ENCODE measurements at places on chromosomes 1 and 21.

DNA sequence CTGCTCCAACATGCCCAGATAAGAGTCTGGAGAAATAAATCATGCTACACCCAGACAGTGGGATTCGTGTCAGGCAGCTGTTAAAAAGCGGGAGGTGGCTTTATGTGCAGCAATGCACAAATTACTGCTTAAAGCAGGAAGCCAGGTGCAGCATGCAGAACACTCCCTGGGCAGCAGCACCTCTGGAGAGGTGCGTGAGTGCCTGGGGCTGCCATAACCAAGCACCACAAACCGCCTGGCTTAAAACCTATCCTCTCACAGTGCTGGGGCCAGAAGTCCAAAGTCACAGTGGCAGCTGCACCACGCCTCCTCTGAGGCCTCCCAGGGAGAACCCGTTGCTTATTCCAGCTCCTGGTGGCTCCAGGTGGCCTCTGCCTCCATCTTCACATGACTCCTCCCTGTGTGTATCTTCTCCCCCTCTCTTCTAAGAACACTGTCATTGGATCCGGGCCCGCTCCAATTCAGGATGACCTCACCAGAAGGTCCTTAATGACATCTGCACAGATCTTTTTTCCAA lies 115.6 kb downstream of the SIK1 start:
- DNase-seq = no peak

DNA sequence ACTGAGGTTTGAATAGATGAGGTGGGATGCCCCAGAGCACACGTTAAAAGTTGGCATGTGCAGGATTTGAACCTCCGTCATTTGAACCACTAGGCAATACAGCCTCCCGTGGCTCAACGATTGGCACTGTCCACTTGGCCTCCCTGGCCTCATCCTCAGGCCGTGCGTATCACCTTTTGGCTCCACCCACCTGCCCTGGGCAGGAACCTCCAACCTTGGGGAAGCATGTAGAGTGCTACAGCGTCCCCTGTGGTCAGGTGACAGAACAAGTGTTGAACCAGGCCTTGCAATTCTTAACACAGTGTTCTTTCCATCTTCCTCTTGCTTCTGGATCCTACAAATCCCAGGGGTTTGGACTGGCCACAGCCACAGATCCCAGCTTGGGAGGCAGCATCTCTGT lies 112.6 kb downstream of the PAX7 start:
- DNase-seq = no peak

- no peak for DNase-seq
Observed at GRCh38 chr1:64163970-64164369, 39.5 kb upstream of the UBE2U start.

DNA sequence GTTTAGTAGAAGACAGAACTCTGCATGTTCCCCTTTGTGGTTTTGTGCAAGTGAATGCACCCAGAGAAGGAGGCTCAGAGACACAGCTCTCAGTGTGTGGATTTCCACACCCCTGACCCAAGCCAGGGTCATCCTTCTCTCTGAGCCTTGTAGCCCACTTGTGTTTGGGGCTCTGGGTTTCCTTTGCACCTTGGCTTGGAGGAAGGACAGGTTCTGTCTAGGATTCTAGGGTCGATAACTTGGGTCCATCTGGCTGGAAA lies 27.2 kb downstream of the MYOG start:
- DNase-seq = no peak

GRCh38 chr21:34511181-34511580 lies 829 bp downstream of the KCNE1 start:
- DNase-seq = no peak

GRCh38 chr1:99965646-99966375 lies 4.0 kb upstream of the SLC35A3 start:
- no peak for DNase-seq

DNA sequence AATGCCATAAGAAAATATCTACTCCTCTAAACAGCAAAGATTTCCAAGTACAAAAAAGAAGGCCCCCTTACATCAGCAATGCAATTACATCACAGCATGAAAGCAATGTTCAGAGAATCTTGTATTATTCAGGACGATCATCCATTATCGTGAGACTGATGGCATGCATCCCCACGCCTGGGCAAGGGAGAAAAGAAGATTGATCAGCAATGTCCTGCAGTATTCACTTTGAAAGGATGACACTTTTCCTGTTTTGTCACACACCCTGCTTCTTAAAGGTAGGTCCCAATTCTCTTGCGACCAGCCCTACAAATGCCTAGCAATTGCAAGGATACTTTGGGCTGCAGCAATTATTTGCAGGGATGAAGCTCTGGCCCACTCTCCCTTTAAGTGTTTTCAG lies 108.7 kb downstream of the TOMM20 start:
- DNase-seq = no peak

DNA sequence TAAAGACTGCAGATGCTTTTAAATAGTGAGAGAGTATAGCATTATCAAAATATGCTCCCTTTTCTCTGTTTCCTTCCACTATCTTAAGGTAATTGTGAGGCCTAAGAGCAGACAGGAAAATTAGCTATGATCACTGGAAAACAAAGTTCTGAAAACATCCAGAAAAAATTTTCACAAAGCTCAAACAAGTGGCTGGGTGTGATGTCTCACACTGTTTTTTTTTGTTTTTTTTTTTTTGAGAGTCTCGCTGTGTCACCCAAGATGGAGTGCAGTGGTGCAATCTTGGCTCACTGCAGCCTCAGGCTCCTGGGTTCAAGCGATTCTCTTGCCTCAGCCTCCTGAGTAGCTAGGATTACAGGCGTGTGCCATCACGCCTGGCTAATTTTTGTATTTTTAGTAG lies 7.2 kb downstream of the WDTC1 start:
- DNase-seq = no peak

- no peak for DNase-seq
Observed at GRCh38 chr1:182175361-182175931, 113.9 kb upstream of the ZNF648 start.

GRCh38 chr1:48743480-48743879 lies 33.2 kb downstream of the BEND5 start:
- DNase-seq = no peak

DNA sequence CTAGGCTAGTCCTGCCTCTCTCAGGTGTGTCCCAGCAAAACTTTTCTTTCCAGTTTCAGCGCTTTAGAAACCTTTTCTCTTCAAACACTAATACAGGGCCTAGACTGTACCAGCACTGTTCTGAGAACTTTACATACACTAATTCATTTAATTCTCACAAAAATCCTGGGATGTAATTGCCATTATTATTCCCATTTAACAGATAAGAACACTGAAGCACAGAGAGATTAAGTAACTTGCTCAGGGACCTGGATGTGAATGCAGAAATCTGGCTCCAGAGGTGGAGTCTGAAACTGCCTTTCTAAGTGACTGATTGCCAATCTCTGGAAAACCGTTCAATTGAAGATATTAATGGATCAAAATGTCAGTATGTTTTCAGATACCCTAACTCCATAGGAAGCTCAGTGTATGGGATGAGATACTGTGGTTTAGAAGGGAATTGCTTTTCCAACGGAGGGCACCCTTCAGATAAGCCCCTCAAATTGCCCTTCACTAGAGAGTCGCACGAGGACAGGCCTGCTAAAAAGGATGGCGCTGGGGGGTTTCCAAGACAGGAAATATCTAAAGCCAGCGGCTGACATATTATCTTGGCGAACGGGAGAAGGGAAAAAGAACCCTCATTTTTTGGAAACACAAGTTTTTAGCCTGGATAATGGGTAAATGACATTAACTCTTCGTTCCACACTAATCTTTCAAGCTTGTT lies 698 bp upstream of the UCK2 start:
- DNase-seq = no peak

- no peak for DNase-seq
Observed at GRCh38 chr1:1001057-1001783, 1.3 kb upstream of the HES4 start.

DNA sequence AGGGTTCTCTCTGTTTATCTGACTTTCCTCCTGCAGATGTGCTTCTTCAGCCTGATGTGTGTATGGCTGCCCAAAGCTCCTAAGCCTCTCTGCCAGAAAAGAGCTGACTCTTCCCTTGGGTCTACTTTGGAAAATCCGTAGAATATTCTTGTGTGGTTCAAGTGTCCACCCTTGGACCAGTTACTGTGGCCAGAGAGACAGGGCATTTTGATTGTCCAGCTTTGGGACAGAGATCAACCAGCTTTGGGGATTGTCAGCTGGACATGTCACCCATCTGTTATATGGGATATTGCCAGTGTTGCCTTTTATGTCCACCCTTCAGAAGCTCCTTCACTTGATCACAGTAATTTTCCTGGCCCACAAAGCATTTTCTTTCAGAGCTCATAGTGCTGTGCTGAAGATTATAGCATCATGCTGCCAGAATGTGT lies 126.2 kb upstream of the L1TD1 start:
- DNase-seq = no peak

GRCh38 chr1:147919896-147920295 lies 8.3 kb upstream of the GPR89B start:
- no peak for DNase-seq

GRCh38 chr1:183303323-183303645 lies 114.9 kb downstream of the NMNAT2 start:
- no peak for DNase-seq

- no peak for DNase-seq
Observed at GRCh38 chr1:17212009-17212408, 7.1 kb downstream of the PADI1 start.

- no peak for DNase-seq
Observed at GRCh38 chr1:84272401-84272800, 29.1 kb upstream of the SAMD13 start.

- no peak for DNase-seq
Observed at GRCh38 chr1:1306070-1306660, 1.6 kb downstream of the ACAP3 start.
